ENCODE measurements at places on chromosomes 1 and 21.

DNA sequence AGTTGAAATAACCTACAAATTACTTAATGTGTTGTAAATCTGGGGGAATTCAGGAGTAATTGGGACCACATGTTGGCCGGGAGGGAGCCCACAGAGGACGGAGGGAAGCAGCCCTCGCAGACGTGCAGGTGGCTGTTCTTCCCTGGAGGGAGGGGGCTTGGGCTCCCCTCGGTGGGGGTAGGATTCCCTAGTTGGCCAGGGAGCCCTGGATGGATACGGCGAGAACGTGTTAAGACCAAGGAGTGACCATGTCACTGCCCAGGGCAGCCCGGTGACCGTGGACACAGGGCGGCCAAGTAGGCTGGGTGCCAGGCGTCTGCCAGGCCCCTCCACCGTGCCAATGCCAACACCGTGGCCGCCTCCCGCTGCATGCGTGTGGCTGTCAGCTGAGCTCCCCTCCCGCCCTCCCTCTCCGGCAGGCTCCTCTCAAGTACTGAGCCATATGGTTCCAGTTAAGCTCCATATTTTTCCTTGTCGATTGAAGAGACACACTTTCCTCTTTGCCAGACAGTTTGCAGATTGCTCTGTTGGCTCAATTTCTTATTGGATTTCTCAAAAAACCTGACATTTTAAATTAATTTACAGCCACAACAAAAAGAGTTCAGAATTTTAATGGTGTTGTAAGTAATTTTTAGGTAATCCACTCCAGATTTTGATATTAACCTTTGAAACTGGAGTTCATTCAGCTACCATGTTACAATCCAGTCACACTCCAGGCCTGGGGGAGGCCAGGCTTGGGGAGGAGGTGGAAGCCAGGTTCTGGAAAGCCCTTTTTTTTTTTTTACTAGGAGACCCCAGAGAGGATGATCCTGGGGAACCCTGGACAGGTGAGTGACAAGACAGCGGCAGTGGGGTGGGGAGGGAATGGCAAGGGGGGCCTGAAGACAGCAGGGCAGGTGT is 71.2 kb downstream of the CASZ1 start:
- peak; percentile 73 for DNase-seq

DNA sequence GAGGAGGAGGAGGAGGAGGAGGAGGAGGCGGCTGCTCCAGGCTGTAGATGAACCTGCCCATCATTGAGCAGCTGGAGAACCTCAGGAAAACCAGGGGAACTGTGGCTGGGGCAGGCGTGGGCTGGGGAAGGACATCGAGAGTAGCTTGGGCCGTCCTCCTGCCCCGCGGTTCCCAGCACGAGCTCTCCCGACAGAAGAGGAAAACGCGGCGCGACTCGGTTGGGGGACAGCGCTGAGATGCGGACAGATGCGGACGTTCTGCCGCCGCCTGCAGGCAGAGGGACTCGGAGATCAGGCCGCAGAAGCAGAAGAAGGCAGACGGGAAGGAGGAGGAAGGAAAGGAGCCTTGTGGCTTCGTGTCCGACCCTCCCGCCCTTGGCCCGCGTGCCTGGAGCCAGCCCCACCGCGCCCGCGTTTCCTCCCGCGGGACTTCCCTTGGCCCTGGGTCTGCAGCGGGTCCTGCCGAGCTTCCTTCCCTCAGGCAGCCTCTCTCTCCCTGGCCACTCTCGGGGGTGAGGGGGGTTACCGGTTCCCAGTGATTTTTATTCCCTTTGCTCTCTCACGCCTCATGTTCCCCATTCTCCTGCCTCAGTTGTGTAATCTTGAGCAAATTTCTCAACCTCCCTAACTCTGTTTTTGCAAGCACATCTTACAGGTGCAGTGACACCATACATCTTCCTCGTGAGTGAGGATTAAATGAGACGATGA is 1.7 kb upstream of the TNFRSF9 start:
- peak; percentile 65 for DNase-seq

GRCh38 chr1:116513956-116514355 is 56.9 kb downstream of the CD58 start:
- DNase-seq, result no peak

DNA sequence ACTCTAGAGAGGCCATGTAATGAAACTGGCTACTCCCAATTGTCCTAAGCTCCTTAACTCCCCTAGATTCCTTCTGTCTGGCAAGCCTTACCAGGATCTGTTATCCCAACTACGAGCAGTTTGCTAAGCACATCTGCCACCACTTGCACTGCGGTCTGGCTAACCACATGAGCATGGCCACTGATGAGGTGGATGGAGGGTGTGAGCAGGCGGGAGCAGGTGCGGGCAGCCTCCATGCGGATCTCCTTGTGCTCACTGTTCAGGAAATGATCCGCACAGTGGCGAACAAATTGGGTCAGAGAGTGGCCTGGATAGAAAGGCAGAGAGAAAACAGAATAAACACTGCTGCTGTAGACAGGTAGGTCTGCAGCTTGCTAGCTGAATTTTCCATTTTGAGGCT is 24.0 kb downstream of the MTOR start:
- DNase-seq, result no peak

DNA sequence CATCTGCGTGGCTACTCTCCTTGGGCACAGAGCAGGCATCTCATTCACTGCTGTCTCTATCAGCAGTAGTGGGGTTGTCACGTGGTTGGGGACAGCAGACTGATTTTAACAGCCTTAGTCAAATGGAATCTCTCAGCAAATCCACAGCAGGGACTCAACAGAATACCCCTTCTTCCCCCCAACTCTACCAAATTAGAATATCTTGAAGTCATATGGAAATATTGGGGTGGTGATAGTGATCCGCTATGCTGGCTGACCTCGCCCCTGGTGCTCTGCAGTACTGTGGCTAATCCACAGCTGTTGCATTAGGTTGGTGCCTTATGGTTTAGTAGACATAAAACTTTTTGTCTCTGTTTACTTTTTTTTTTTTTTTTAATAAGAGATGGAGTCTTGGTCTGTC is 23.9 kb downstream of the HHAT start:
- no peak for DNase-seq

- no peak for DNase-seq
Observed at GRCh38 chr21:31666445-31667010, 7.0 kb downstream of the SOD1 start.

- DNase-seq, result no peak
Observed at GRCh38 chr1:212437179-212437798, 4.6 kb downstream of the NENF start.

- no peak for DNase-seq
Observed at GRCh38 chr1:5645135-5645399, 347.2 kb downstream of the NPHP4 start.
